ENCODE measurements at places on chromosomes 1 and 21.

- DNase-seq, result no peak
These were observed 305.1 kb downstream of the MATN1 start for GRCh38 chr1:30418061-30418938.

- DNase-seq, result no peak
These were observed 32.3 kb downstream of the CCDC185 start for GRCh38 chr1:223425550-223425949.

- DNase-seq, result no peak
These were observed 95.6 kb downstream of the RERE start for GRCh38 chr1:8721679-8722324.

- DNase-seq, result peak; percentile 76
These were observed 20.5 kb upstream of the PRDM15 start for GRCh38 chr21:41899426-41900202.

DNA sequence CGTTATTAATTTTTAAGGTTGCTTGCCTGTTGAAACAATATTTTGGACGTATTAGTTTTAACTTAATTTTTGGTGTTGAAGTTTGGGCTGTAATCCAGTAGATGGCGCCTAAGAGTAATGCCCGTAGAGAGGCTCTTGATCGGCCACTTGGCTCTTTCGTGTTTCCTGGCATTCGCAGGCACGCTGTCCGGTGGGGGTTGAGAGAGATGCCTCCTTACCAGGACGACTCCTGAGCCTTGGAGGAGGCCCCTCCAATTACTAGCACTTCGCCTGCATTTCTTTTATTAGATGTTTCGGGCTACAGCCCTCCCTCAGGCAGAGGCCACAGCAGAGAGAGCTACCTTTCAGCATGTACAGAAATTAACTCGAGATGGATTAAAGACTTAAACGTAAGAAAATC, 12.0 kb downstream of the OR2M4 start:
- DNase-seq, result peak; percentile 9

- DNase-seq, result peak; percentile 56
These were observed 67.4 kb downstream of the ARHGEF10L start for GRCh38 chr1:17606826-17607440.

DNA sequence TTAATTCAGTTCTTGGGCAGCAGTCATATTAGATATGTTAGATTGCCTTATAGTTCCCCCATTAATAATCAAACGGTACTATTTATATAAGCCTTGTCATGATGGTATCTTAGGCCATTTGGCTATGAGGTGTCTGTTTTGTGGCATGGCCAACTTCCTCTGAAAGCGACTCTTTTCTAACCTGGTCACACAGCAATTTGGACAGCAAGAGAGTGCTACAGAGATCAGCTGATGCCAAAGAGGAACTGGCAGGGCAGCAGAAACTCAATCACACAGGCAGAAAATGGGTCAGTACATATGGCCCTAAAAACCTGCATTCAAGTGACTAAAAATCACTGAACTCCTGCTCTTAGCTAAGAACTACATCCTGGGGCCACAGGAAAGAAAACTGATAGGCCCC, 13.4 kb upstream of the MUTYH start:
- no peak for DNase-seq

DNA sequence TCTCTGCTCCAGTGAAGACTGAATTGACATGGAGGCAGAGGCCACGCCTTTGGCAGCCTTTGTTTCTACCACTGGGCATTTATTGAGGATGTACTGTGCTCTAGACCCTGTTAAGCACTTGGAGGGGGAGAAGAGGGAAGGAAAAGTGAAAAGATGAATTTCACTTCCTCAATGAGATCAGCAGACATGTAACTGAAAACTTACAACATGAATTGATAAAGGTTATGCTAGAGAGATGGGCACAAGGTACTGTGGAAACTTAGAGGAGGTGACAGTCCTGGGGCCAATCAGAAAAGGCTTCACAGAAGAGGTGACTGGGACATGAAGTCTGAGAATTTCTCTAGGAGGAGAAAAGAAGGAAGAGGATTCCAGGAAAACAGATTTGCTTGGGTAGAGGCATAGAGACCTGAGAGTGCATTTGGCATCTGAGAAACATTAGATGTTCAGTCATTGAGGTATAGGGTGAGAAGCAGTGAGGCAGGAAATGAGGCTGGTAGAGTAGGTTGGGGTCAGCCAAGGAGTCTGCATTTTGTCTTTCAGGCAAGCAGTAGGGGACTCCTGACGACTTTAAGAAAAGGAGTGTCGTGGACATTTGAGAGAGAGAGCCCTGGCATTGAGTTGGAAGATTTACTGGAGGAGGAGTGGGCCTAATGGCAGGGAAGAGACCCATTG, 113.0 kb downstream of the SYT2 start:
- DNase-seq, result no peak

- DNase-seq, result peak; percentile 68
These were observed 7.6 kb downstream of the LAPTM5 start for GRCh38 chr1:30749691-30750583.

GRCh38 chr1:63843010-63843409, 69.2 kb downstream of the ROR1 start:
- DNase-seq, result no peak

DNA sequence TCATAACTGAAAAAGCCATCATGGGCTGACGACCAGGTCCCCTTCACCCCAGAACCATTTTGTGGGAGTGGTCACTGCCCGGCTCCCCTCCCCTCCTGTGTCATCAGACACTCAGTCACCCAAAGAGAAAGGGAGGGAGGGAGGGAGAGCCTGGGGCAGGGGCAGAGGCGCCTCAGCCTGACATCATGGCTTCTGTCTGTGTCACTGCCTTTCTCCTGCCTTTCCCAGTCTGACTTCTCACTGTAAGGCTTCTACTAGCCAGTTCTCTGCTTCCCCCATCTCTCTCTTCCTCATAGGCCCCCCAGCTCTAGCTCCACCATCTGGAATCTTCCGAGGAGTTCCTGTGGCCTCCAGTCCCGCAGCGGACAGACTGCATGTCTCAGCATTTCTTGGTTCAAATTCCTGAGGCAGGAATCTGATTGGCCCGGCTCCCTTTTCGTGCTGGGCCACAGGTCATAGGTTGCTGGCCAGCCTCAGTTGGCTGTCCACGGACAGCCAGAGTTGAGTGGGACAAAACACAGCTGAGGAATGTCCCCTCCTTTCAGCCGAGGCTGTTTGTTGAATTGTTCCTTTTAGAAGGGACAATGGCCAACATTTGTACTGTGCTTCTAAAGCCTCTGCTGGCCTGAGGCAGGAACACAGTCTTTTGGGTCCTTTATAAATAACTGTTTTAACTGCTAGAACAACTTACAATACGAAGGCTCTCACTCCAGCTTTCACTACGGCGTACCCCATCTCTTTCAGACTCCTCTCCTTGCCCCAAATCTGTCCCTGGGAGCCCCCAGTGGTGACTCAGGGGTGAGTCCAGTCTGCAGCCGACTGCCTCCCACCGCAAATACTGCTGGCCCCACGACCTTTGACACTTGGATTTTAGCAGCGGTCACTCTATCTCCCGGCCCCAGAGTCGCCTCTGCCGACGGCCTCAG, 18.7 kb upstream of the KANK4 start:
- DNase-seq, result no peak

DNA sequence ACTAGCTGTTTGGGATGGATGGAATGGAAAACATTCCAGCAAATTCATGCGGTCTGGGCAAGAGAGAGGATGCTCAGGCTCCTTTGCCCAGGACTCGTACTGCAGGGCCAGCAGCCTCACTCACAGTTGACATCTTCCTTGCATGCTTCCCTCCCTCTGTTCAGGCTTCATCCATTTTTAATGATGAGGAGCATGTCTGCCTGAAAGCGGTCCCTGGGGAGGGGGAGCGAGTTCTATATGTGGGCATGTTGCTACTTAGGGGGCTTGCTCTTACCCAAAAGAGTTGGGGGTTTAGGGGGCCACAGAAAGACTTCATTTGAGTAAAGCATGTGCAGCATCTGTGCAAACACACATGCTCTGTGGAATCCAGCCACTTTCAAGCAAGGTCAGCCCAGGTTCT, 98.2 kb downstream of the HMGB4 start:
- DNase-seq, result no peak

GRCh38 chr1:18724801-18725200, 94.2 kb downstream of the PAX7 start:
- no peak for DNase-seq

DNA sequence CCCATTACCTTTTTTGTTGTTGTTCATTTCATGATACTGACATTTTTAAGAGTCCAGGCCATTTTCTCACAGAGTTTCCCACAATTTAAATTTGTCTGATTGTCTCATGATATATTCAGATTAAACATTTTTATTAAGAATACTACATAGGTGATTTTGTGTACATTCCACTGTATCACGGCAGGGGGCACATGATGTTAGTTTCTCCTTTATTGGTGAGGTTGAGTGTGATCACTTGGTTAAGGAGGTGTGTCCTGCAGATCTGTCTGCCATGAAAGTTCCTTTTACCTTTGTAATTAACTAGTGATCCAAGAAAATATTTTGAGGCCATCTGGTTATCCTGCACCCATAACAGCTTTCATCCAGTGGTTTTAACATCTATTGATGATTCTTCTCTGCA, 11.8 kb downstream of the RTCA start:
- no peak for DNase-seq

DNA sequence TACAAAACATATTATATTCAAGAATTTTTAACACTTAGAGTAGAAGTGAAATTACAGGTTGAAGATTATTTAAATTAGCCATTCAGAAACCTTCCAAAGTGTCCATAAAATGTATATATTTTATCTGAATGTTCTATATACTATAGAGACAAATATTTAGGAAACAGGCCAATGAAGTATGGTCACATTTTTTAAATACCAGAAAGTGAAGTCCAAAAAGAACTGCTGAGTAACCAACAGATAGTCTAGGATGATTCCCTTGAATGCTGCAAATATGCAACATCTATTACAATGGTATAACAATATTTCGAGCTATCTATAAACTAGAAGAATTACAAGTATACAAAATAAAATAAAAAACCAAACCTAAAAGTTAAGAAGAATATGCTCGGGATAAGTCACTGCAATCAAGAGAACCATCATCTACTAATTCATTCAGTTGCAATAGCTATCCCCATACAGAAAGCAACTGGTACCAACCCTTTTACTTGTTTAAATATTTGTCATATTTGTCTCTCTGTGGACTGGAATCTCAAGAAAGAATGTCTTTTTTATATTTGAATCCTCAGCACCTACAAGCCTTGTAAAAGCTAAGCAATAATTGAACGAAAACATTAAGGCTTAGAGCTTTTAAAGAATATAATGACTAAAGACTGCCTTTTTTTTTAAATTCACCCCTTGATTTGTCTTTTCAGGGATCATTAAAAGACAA, 8.1 kb downstream of the ODF2L start:
- no peak for DNase-seq

DNA sequence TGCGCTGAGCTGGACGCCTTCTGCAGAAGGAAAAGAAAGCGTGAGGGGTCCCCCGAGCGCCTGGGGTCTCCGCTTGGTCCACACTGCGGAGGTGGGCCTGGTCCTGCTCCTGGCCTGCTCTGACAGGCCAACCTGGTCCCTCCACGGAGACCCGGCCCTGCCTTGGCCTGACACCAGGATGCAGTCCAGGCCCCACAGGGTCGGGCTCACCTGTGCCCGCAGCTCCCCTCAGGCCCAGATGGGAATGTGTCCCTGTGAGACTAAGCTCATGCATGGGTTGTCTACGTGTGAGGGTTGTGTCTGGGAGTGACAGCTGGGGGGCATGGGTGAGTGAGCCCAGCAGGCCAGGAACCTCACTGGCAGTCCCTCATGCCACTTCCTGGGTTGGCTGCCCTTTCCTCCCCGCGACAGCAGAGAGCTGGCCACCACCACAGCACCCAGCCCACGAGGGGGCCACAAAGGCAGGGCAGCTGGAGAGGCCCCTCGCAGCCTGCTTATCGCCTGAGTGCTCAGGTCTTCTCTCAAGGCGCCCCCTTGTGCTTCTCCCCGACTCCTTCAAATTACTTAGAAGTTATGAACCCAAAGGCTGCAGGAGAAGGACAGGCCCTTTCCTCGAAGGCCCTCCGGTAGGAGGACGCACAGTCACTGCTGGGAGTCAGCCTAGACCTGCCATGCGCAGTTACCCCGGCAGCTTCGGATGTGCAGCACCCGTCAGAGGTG, 41.1 kb downstream of the SLC45A1 start:
- no peak for DNase-seq

DNA sequence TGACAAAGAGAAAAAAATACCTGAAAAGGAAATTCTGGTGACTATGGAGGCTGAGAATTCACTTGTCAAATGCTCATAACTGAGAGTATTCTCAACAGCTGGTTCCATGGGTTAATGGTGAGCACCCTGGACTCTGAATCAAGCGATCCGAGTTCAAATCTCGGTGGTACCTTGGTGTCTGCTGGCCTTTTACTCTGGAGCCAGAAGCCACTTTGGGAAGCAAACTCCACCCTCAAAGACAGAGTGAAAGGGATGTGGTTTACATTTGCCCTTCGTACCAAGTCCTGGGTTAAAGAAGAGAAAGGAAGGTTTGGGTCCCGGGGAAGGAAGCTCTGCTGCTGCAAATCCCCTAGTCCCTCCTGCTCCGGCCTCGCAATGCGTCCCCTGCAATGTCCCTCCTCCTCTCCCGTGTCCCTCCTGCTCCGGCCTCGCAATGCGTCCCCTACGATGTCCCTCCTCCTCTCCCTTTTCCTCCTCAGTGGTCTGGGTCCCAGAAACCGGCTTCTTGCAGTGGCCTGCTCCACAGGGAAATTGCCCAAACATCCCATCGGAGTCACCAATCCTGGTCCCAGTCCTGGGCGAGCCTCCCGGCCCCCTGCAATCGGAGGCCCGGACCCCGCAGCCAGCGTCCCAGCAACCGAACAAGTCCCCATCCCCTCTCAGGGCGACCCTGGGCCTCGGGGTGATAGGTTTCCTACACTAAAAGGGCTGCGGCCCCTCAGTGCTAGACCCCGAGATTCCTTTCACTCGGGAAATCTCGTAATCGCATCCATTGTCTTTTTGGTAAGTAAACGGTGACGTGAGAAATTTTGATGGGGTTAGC, 129.4 kb downstream of the PPIAL4G start:
- peak; percentile 50 for DNase-seq

GRCh38 chr21:46649356-46649755, 13.9 kb downstream of the PRMT2 start:
- DNase-seq, result no peak

DNA sequence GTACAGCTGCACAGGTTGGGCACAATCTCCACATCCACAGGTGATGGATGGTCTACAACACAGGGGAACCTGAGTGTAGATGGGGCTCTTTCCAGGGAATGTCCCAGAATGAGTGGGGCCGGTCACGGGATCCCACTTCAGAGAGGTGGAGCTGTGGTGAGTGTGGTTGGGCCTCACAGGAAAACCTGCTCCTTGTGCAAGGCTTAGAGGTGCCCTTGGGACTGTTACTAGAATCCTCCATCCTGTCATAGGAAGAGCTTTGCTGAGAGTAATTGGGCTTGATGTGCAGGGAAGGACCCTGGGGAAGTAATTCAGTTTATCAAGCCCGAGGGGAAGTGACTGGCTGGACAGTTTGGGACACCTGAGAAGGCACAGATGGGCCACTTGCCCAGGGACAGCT, 137.9 kb downstream of the ZSCAN20 start:
- no peak for DNase-seq

GRCh38 chr1:222288053-222288452, 259.9 kb downstream of the HHIPL2 start:
- DNase-seq, result no peak

- DNase-seq, result no peak
These were observed 2.6 kb downstream of the SYPL2 start for GRCh38 chr1:109468903-109469302.
